Liver (tissue), 10 donors: ENCODE measurements at places on chromosomes 5 and 9. TPM values are rescaled to one million over a fixed set of nuclear protein-coding genes. Genes with fewer than 3 reads are reported as not detected.

- no peak for DNase-seq
Observed at GRCh38 chr5:180212363-180213255, 3.6 kb upstream of the RASGEF1C start.

DNA sequence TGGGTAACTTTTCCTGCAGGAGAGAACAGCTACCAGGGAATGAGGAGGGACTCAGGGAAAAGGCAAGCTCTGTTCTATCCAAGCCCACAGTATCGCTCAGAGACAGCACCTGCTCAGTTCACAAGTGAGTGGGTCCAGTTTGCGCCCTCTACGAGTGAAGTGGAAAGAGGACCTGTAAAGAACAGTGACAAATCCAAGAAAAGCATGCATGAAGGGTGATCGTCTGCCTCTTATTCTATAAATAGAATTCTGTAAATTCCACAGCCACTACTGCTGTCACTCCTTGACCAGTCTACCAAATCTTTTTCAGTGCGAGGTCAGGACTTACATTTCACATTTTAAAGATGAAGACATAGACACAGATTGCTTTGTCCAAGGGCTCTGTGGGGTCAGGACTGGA is 117.5 kb downstream of the ENTREP1 start:
- DNase-seq, result no peak

DNA sequence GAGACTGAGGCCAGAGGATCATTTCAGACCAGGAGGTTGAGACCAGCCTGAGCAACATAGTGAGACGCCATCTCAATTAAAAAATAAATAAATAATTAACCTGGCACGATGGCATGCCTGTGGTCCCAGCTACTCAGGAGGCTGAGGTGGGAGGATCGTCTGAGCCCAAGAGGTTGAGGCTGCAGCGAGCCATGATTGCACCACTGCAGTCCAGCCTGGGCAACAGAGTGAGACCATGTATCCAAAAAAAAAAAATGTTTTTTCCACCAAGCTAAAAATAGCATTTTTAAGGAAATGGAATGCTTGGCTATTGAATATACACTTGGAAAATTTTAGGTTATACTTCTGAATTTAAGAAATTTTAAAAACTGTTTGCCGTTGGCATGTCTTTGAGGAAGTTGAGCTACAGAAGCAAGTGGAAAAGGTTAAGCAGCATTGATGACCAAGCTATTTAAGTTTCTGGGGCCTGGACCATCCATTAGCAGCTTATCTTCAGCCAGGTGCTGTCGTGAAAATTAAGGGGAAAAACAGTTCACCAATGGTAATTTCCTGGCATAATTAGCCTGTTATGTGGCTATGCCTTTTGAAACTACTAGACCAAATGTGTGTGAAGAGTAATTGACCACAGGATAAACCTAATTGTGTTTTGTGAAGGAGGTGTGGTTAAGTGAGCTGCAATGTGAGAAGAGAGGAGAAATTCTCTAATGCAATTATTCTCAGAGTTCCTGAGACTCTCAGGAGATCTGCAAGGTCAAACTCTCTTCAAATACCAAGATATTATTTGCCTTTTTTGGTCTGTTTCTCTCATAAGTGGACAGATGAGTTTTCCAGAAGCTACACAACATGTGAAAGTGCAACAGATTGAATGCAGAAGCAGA is 21.0 kb downstream of the F2R start:
- DNase-seq, result no peak

- no peak for DNase-seq
Observed at GRCh38 chr5:463952-464351, 21.0 kb downstream of the EXOC3 start.

DNA sequence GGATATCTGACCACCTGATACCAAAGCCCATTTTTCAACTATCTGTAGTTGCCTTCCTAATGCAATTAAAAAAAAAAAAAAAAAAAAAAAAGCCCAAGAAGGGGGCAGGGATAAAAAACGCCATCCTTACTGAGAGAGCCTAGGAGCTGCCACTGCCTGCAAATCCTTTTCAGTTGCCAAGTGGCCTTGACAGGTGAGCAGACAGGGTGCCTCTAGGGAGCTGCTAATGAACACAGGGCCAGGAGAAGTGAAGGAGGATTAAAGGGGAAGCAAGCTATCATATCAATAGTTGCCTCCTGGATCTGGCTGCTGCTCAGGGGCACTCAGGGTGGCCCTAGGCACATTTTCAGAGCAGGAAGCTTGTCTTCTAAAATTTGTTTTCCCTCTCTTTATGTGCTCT is 547.4 kb downstream of the TLE1 start:
- no peak for DNase-seq

GRCh38 chr5:143030349-143030748 is 260.2 kb downstream of the ARHGAP26 start:
- no peak for DNase-seq

DNA sequence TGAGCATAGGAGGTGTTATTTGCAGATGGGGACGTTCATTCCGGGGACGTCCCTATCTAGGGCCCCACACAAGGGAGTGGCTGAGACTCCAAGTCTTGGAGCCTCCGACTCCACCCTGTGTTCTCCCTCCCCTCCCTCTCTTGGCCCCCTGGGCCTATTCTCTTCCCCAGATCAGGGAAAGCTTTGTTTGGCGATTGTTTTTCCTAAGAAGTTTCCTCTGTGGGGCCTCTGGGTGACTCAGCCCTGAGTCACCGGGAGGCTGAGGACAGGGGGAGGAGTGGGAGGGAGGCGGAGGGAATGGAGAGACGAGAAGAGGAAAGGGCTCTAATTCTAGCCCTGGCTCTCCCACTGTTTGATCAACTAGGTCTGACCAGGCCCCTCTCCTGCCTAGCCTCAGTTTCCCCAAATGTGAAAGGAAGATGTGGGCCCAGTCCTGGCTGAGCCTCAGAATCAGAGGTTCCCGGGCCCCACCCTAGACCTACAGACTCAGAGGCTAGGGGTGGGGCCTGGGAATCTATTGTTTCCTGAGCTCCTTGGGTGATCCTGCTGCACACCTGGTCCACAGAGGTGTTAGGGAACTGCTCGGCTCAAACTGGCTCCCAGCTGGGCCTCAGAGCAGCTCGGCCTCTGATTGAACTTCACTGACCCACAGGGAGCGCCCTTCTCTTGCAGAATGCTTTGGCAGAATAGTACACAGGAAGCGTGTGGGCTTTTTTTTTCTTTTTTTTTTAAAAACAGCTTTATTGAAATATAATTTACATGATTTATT is 19.2 kb downstream of the GSN start:
- DNase-seq, result no peak

- no peak for DNase-seq
Observed at GRCh38 chr5:122040636-122041302, 37.3 kb downstream of the LOX start.

GRCh38 chr5:13339093-13339492 is 605.4 kb downstream of the DNAH5 start:
- no peak for DNase-seq

- no peak for DNase-seq
Observed at GRCh38 chr9:72353455-72354116, 11.4 kb downstream of the ZFAND5 start.

DNA sequence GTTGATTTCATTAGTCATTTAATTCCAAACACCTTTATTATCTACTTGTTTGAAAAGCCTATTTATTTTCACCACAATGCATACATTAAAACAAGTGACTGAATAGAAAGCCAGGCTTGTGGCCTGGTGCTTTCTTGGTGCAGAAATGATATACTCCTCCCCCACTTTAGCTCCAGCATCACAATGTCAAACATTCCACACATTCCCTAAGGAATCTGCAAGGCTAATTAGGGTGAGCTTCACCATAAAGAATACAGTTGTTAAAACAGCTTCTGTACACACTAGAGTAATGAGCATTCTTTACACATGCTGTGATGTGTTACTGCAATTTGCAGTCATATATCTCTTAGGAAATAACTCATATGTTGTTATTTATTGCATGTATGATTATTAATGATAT is 705.7 kb downstream of the CETN3 start:
- DNase-seq, result no peak

- DNase-seq, result no peak
Observed at GRCh38 chr5:137201876-137202275, 297.2 kb downstream of the SPOCK1 start.

DNA sequence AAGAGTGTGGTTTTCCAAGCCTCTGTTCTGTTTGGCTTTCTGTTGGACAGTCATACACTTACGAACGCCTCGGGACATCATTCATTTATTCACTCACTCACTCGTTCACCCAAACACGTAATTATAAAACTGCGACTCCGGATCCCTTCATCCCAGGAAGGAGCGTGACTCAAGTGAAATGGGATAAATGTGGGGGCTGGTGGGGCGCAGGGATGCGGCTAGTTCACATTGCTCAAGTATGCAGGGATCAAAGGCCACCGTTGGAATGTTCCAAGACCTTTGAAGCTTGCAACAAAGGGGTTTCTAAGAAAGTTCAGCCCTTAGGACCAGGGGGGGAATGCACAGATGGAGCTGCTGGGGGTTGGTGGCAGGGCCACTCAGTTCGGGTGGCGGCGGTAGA is 64.2 kb downstream of the CFAP77 start:
- no peak for DNase-seq

Gene TRIM36
- polyA plus RNA-seq, result 0.16 TPM

Gene GABRA6
- polyA plus RNA-seq, result not detected
